ENCODE measurements at places on chromosomes 3 and 15.

GRCh38 chr15:84598250-84598649 lies 2.6 kb upstream of the ZSCAN2 start:
- no peak for DNase-seq

GRCh38 chr3:40290396-40290795 lies 19.1 kb upstream of the EIF1B start:
- no peak for DNase-seq

DNA sequence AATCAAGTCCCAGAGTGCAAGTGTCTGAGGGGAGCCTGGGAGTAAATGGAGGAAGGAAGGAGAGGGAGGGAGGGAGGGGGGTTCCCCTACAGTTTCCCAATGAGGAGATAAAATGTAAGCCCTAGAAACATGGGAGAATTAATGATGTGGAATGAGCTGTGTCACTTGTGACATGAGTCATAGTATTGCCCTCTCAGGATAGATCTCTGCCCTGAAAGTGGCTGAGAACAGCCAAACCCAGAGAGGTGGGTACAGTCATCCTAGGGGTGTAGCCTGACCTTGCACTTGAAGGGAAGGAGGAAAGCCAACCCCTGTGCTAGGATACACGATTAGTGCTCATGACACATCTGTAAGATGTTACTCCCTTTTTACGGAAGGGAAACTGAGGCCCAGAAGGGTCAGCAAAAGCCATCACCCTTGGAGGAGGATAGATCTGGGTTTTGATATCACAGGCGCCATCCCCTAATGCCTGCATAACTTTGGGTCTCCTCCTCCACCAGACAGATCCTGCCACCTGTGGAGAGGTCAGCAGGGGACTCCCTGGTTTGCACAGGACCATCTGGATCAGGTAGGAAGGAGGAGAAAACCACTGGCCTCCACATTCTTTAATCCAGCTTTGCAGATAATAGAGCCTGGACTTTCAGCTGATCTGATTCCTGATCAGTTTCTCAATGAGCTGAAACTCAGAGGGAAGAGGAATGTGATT lies 23.1 kb upstream of the USP3 start:
- no peak for DNase-seq

DNA sequence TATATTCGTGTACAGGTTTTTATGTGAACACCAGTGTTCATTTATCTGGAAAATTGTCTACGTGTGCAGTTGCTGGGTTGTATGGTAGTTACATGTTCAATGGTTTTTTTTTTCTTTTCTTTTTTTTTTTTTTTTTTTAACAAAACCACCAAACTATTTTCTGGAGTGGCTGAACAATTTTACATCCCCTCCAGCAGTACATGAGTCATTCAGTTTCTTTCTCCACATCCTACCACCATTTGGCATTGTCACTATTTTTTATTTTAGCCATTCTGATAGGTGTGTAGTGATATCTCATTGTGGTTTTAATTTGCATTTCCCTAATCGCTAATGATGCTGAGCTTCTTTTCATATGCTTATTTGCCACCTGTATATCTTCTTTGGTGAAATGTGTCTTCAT lies 256.3 kb upstream of the EOMES start:
- no peak for DNase-seq

- DNase-seq, result no peak
These were observed 17.8 kb upstream of the MUC13 start for GRCh38 chr3:124952282-124952855.

Measured in SHP77 treated with DMSO at 0.1 percent for 48 hours (cell line).